Right ventricle myocardium superior (tissue), 1 donor: ENCODE measurements at places on chromosomes 12 and 14. TPM values are rescaled to one million over a fixed set of nuclear protein-coding genes. Genes with fewer than 3 reads are reported as not detected.

DNA sequence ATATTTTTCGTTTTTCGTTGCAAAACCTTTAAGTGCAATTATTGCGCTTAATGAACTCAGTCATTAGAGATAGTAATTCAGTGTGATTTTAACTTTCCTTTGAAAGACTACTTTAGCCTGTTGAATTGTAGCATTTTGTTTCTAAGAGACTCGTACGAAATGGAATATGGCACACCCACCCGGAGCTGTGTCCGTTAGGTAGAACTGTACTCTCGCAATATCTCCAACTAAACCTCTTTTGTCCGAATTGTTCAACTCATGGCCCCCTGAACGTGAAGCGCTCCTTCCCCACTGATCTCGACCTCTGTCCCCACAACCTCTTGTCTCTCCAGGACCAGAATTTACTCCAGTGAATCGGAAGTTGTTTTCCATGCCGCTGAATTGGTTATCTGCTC is 800 bp downstream of the PCNX4 start:
- DNase-seq: no peak

DNA sequence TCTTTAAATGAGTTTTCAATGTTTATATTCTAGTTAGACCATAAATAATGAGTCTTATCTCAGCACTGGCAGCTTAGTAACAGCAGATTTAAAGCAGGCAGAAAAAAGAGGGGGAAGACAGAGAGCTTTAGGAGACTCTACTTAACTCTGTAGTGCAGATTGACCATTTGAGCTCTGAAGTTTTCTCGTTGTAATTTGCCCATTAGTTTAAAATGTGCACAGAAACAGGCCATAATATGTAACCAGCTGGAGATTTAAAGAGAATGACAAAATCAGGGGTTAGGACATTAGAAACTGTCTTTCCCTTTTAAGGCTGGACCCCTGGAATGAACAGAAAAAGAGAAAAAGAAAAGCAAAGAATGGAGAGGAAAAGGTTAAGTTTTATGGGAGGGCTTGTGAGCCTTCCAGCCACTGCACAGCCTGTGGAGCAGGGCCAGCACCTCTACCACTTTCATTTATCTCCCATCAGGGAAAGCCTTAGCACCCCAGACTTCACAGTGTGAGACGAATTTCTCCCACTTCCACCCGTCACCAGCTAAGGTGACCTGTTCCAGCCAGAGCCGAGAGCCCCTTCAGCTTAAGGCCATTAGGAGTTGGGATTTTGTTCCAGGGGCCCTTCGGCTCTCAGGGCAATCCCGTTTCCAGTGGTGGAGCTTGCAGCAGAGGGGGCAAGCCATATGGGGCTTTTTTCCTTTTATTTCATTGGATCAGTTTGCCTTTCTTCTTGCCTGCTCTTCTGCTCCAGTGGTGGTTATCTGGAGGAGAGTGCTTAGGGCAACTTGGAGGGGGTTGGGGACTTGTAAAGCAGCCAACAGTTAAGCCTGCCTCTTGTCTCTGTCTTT is 8.0 kb downstream of the IL22 start:
- peak; percentile 36 for DNase-seq

The MANSC4 gene
- not detected for total RNA-seq

The PROX2 gene
- not detected for total RNA-seq

The RPL10L gene
- not detected for total RNA-seq

The CCDC38 gene
- total RNA-seq: 0.08 TPM

GRCh38 chr14:77369285-77369684 is 7.6 kb downstream of the TMED8 start:
- no peak for DNase-seq

DNA sequence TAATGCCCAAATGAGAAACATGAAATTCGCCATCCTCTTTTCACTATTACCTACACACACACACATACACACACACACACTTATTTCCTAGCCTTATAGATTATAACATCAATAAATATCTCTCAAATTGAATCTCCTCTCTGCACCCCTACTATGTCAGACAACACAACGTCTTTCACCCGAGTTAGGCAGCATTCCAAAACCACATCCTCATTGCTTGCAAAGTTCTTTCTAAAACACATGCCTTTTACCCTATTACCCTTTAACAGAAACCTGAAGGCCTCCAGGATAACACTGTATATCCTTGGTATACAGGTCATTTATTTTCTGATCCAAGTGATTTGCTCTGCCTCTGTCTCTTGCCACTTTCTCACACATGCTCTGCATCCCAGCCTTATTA is 56.3 kb downstream of the KCNH5 start:
- DNase-seq: no peak

The TESPA1 gene
- 0.59 TPM for total RNA-seq

The SYT10 gene
- not detected for total RNA-seq

DNA sequence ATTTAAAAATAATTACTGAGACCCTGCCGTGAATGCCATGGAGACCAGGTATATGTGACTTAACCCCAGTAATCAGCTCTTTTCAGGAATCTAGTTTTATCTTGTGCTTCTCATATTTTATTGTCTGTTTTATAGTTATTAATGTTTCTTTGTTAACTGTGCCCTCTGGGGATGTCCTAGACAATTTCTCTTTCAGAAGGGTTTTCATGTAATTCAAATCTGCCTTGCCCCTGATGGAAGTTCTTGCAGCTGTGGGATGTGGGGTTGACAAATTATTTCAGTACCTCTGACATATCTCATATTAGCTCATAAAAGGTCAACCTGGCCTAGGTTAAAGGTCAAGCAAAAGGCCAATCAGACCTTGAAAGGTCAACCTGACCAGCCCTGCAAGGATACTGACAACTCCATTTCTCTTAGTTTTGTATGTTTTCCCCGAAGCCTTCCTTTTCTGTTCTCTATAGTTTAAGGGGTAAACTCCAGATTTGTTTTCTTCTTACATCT is 182.3 kb downstream of the SLC41A2 start:
- DNase-seq: no peak

DNA sequence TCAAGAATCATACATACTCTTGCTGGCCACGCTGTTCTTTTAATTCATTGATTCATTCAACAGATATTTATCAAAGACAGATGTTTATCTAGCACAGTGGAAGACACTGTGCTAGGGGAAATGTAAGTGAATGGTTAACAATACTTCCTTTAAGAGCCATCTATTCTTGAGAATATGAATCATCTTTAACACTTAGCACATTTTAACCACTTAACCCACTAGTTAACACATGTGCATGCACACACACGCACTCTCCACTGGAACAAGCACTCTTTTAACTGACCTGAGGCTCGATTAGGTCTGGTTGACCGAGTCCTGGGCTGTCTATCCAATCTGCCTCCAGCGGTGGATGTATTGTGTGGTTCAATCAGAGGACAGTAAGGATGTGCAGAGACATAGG is 34.6 kb downstream of the LMNTD1 start:
- DNase-seq: no peak

GRCh38 chr12:104201238-104202001 is 14.2 kb upstream of the TXNRD1 start:
- no peak for DNase-seq

GRCh38 chr14:49052521-49052920 is 533.7 kb downstream of the RPS29 start:
- DNase-seq: no peak

The HOXC4 gene
- not detected for total RNA-seq

DNA sequence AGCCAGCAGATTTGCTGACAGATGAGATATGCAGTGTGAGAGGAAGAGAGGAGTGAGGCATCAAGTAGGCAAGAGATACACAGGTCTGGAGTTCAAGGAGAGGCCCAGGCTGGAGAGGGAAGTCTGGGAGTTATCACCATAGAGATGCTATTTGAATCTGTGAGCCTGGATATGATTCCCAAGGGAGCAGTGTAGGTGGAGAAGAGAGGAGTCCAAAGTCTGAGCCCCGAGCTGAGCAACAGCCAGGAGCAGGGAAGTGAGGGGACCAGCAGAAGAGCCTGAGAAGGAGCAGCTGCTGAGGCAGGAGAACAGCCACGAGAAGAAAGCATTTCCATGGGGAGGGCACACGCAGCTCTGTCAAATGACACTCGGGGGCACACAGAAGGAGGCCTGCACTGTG is 20.2 kb upstream of the NXPH4 start:
- no peak for DNase-seq

DNA sequence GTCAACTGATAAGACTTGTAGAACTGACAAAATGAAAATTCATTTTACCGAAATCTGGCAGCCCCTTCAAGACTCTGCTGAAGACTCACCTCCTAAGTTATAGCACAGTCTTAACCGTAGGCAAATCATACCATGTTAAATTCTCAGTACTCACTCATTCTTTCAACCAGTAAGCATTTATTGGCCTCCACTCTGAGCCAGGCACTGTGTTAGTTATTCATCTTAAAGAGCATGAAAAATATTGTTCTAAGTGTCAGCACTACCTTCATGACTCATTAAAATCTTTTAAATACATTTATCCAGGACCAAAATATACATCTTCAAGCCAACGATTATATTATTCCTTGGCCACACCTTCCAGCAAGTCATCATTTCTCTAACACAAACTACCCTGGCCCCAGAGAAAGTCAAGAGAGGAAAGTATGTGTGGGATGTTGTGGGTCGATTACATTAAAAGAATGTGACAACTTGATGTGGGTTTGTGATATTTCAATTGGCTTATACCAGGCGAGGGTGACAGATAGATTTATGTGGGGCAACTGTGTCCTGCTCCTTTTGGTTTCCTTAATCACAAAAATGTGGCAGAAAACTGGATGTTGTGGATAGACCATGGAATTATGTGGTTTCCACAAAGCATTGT is 55.0 kb downstream of the TMEM30B start:
- DNase-seq: no peak

DNA sequence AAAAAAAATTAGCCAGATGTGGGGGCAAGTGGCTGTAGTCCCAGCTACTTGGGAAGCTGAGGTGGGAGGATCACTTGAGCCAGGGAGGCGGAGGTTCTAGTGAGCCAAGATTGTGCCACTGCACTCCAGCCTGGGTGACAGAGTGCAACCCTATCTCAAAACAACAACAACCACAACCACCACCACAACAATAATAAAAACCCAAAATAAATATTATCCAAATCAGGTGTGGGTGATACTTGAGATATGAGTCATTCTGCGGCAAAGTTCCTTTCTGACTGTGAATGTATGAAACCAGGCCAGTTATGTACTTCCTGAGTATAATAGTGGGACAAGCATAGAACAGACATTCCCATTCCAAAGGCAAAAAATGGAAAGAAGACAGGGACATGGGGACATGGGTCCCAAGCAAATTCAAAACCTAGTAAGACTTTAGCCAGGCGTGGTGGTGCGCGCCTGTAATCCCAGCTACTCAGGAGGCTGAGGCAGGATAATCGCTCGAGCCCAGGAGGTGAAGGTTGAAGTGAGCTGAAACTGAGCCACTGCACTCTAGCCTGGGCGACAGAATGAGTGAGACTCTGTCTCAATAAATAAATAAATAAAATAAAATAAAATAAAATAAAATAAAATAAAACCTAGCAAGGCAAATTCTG is 9.7 kb upstream of the ERC1 start:
- no peak for DNase-seq

DNA sequence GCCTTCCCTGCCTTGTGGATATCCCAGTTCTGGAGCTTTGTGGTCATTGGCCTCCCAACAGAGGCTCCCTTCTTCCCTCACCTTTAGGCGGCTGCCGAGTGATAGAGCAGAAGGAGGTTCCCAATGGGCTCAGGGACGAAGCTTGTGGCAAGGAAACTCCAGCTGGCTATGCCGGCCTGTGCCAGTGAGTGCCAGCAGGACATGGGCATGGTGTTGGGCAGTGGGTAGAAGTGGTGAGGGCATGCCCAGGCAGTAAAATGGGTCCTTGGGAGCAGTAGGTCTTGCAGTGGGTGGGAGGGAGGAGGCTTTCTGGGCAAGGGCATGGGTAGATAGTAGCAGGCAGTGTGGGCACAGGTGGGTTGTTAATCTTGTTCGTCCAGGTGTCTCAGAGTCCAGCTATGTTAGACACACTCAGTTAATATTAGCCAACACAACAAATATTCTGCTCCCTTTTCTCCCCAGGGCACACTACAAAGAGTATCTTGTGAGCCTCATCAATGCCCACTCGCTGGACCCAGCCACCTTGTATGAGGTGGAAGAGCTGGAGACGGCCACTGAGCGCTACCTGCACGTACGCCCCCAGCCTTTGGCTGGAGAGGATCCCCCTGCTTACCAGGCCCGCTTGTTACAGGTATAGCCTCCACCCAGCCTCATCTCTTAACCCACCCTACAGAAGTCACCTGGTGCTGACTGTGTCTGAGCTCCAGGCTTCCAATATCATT is 1.1 kb upstream of the IRF9 start:
- DNase-seq: peak; percentile 39

DNA sequence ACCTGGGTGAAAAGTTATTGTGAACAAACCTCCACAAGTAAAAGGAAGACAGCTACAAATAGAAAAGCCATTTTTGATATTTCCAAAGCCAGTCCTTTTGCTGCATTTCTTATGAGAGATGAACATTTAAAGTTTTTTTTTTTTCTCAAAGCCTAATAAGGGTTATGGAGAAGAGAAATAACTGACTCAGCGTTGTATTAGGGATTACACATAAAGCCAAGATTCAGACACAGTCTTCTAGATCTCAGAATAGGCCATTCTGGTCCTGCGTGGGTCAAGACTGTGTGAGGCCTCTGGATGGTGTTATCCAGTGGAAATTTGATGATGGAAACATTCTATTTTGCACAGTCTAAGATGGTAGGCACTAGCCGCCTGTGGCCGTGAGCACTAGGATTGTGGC is 459.8 kb downstream of the EGLN3 start:
- no peak for DNase-seq

- no peak for DNase-seq
Measured at GRCh38 chr12:78164154-78164553, 333.5 kb downstream of the NAV3 start.
